Stimulated activated naive CD4-positive, alpha-beta T cell (primary cell): ENCODE measurements at places on chromosomes 1 and 21.
A peak's percentile ranks its signal among the peaks of the same experiment; 100 is the strongest.

GRCh38 chr1:106747791-106748190 lies 308.7 kb upstream of the PRMT6 start:
- no peak for DNase-seq

GRCh38 chr1:39196244-39197215 lies 8.0 kb upstream of the MACF1 start:
- DNase-seq: peak; percentile 51

- no peak for DNase-seq
Measured at GRCh38 chr1:85146972-85147359, 53.9 kb downstream of the SYDE2 start.

DNA sequence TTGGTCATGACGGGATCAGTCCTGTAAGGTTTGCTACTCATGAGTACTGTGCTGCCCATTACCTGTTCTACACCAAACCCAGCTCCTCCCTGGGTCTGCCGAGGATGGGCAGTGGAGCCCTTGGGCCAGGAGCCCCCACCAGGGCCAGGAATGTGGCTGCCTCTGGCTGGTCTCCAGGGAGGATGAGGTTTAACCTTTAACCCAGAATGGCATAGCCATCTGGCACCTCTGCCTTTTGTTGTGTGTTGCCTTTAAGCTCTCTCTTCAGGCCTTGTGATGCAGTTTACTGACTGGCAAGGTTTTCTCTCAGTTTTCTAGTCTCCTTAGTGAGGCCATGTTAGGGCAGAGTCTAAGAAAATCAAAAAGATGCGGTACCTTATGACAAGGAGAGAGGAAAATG lies 38.6 kb downstream of the SIPA1L2 start:
- DNase-seq: no peak

GRCh38 chr1:176880955-176881595 lies 283.4 kb downstream of the ASTN1 start:
- DNase-seq: no peak

DNA sequence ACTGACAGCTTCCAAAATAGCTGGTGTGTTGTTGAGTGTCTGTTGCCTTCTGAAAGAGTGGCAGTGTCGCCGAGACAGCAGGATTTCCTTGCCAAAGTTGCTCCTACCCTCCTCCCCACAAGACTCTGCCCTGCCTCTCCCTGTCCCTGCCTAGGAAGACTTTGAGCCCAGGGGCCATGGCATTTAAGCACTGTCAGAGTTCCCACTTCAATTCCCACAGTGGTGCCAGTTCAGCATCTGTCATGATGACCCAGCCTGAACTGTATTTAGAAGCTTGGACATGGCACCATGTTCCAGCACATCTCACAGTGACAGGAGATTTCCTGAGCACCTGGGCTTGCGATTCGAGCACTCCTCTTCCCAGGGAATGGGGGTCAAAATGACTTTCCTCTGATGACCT lies 43.6 kb downstream of the TBX15 start:
- no peak for DNase-seq

- peak; percentile 94 for DNase-seq
Measured at GRCh38 chr1:235011599-235012435, 116.8 kb downstream of the TOMM20 start.

DNA sequence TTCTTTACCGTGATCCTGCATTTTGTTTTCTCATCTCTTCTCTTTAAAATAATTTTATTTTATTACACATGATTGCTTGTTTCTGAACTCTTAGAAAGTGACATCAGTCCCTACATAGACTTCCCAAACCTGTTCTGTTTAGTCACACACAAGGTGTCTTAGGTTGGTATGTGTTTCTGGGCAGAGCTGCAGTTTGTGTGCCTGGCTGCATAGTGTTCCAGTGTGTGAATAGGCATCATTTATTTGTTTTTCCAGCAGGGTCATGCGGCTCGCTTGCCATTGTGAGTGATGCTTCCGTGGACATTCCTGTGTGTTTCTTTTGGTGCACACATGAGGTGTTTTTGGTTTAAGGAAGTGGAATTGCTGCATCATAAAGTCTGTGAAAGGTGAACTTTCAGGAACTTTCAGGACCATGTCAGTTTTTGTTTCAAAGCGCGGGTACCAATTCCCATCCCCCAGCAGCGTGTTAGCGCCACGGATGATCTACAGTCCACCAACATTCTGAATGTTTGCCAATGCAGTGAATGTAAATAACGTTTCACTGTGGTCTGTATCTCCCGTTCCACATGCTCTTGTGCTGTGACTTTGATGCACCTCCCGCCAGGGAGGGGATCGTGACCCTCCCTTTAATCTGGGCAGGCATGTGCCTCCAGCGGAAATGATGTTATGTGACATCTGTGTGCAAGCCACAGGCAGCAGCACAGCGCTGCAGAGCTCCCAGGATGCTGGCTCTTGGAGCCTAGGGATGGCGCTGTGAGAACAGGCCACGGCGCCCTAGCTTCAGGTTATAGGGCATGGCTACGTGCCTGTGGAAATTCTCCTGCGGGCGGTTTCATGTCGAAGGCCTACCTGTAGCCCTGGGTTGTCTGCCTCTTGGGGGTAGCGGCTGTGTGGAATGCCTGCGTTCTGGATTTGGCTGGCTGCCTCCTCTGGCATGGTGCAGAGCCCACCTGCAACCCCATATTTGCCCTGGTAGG lies 144.6 kb upstream of the COL6A1 start:
- no peak for DNase-seq

DNA sequence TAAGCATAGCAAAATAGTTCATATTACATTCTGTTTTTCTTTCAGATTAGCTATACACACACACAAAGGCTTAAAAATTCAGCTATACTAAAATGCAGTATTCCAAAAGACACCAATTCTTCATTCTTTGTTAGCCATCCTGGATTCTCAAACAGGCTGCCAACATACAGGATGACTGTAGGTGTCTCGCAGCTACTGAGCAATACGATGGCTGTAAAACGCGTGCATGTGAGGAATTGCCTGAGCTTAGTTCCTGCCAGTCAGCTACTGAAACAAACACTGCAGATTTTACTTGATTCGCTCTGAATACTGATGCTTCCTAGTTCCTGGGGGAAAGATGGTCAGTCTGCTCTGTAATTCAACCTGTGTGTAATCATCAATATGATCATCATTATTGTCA lies 24.7 kb upstream of the HMGN1 start:
- DNase-seq: peak; percentile 6

- no peak for DNase-seq
Measured at GRCh38 chr21:18070392-18070791, 174.2 kb upstream of the CHODL start.
